Thyroid gland (tissue), 4 donors: ENCODE measurements at places on chromosomes 1 and 21.

DNA sequence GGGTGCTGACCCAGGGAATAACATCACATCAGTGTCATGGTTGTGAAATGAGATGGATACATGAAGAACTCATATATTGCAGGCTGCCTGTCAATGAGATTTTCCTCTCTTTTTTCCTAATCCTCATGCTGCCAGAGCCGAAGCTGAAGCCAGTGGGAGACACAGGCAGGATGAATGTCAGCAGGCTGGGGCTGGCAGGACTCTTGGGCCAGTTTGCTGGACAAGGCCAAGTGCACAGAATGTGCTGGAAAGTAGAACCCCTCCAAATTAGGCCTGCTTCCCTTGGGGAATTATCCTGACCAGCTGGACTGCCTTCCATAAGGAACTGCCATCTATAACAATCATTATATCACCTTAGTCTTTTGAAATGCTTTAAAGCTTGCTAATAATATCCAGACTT lies 31.4 kb downstream of the SLC44A3 start:
- no peak overlapping the region for H3K4me3 ChIP-seq
- DNase-seq = no peak
- no peaks in the 10 kb centered on the region for H3K27me3 ChIP-seq
- H3K27ac ChIP-seq = no peak overlapping the region
- peaks cover 7% of the 10 kb centered on the region for H3K4me1 ChIP-seq
- no peaks in the 10 kb centered on the region for H3K36me3 ChIP-seq

- peaks cover 4% of the 10 kb centered on the region for H3K4me1 ChIP-seq
- H3K36me3 ChIP-seq = no peaks in the 10 kb centered on the region
- no peak for DNase-seq
- H3K27ac ChIP-seq = no peak overlapping the region
- no peaks in the 10 kb centered on the region for H3K27me3 ChIP-seq
- H3K4me3 ChIP-seq = no peak overlapping the region
These were observed 11.5 kb downstream of the SLC9A1 start for GRCh38 chr1:27143401-27143800.

DNA sequence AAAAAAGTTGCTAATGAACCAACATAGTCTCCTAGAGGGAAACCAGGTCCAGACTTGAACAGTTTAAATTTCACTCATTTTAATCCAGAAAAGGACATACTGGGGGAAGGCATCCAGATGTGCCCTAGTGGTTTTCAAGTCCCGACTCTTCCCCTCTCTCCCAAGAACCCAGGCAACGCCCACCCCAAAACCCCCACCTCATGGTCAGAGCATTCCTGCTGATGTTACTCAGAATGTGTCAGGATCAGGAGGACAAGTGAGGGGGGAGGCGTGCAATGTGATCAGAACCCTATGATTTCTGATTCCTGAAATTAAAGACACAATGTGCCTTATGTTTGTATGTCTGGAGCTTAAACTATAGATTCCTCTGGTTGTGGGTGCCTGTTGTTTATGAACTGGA lies 1.6 kb upstream of the CTSK start:
- H3K36me3 ChIP-seq = peaks cover 32% of the 10 kb centered on the region
- H3K4me3 ChIP-seq = no peak overlapping the region
- no peaks in the 10 kb centered on the region for H3K27me3 ChIP-seq

- no peaks in the 10 kb centered on the region for H3K27me3 ChIP-seq
- H3K27ac ChIP-seq = peak overlapping the region; percentile 19
- no peak for DNase-seq
- no peaks in the 10 kb centered on the region for H3K36me3 ChIP-seq
- peaks cover 28% of the 10 kb centered on the region for H3K4me1 ChIP-seq
These were observed 14.7 kb downstream of the TFF2 start for GRCh38 chr21:42336054-42336453.

GRCh38 chr1:30507016-30507312 lies 216.4 kb downstream of the MATN1 start:
- H3K27ac ChIP-seq = no peak overlapping the region
- DNase-seq = no peak
- H3K27me3 ChIP-seq = no peaks in the 10 kb centered on the region
- H3K4me1 ChIP-seq = no peaks in the 10 kb centered on the region
- no peak overlapping the region for H3K4me3 ChIP-seq

DNA sequence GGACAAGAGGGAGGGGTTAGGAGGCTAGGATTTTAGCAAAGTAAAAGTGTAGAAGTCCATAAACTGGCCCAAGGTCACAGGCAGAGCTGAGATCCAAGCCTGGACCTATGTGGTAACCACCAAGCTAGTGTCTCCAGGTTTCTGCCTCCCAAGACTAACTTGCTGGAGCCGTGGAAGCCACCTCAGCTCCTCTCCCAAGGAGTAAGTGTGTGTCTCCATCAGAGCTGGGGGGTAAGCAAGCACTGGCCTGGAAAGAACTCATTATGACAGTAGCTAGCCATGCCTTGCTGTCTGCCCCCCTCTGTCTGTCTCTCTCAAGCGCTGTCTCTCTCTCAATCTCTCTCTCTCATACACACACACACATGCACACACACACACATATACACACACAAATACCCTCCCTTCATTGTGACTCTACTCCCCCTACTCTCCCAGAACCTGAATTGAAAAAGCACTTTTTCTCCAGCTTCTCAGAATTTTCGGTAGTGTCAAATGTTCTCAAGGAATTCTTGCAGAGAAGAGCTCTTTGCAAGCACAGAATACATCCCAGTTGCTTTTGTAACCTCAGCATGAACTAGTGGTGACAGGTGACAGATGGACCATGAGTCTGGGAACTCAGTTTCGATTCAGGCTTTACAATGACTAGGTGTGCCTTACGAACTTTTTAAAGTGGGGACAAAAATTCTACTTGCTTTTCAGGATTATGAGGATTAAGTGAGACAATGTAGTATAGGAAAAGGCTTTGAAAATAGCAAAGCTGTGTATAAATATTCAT lies 238.0 kb upstream of the FGGY start:
- peaks cover 20% of the 10 kb centered on the region for H3K4me1 ChIP-seq
- H3K4me3 ChIP-seq = no peak overlapping the region
- DNase-seq = no peak
- no peaks in the 10 kb centered on the region for H3K36me3 ChIP-seq
- H3K27ac ChIP-seq = no peak overlapping the region
- no peaks in the 10 kb centered on the region for H3K27me3 ChIP-seq

- H3K4me1 ChIP-seq = no peaks in the 10 kb centered on the region
- H3K4me3 ChIP-seq = no peak overlapping the region
- H3K27ac ChIP-seq = no peak overlapping the region
- DNase-seq = no peak
- no peaks in the 10 kb centered on the region for H3K36me3 ChIP-seq
- H3K27me3 ChIP-seq = no peaks in the 10 kb centered on the region
These were observed 157.3 kb downstream of the GRIK3 start for GRCh38 chr1:36876990-36877389.

- H3K27me3 ChIP-seq = no peaks in the 10 kb centered on the region
- no peak overlapping the region for H3K4me3 ChIP-seq
- DNase-seq = no peak
- no peak overlapping the region for H3K27ac ChIP-seq
These were observed 123.7 kb downstream of the MATN1 start for GRCh38 chr1:30599721-30600120.

GRCh38 chr1:206923009-206923960 lies 1.5 kb upstream of the FCMR start:
- no peak overlapping the region for H3K4me3 ChIP-seq
- H3K4me1 ChIP-seq = no peaks in the 10 kb centered on the region
- H3K27ac ChIP-seq = no peak overlapping the region
- DNase-seq = peak; percentile 22

- no peaks in the 10 kb centered on the region for H3K36me3 ChIP-seq
- no peak overlapping the region for H3K4me3 ChIP-seq
- no peak overlapping the region for H3K27ac ChIP-seq
- DNase-seq = no peak
These were observed 26.1 kb downstream of the PROK1 start for GRCh38 chr1:110477041-110477440.

DNA sequence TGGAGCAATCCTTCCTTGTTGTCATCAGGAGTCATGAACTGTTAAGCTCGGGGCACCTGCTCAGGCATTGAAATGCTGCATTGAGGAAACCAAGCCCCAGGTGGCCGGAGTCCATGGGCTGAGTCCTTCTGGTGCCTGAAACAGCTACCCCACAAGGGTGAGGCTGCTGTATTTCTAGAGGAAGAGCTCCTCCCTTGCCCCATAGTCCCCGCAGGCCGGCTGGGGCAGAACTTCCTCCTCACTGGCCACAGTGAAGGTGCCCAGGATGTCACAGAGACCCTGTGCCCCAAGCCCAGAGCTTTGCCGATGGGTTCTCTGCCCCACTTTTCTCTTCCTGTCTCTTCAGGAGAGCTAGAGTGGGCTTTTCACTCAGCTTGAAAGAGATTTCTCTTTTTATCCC lies 80.8 kb upstream of the GCLM start:
- no peaks in the 10 kb centered on the region for H3K36me3 ChIP-seq
- peaks cover 25% of the 10 kb centered on the region for H3K4me1 ChIP-seq
- H3K27ac ChIP-seq = peak overlapping the region; percentile 86
- DNase-seq = peak; percentile 48

DNA sequence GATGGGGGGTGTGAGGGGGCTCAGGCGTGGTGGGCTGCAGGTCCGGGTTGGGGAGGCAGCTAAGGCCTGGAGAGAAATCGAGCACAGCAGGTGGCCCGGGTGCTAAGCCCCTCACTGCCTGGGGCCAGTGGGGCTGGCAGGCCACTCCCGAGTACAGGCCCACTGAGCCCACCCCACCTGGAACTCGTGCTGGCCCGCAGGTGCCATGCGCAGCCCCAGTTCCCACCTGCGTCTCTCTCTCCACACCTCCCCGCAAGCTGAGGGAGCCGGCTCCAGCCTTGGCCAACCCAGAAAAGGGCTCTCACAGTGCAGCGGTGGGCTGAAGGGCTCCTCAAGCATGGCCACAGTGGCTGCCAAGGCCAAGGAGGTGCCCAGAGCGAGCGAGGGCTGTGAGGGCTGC lies 1047.1 kb upstream of the ADGRL4 start:
- H3K27me3 ChIP-seq = no peaks in the 10 kb centered on the region
- H3K27ac ChIP-seq = no peak overlapping the region
- no peak overlapping the region for H3K4me3 ChIP-seq
- no peaks in the 10 kb centered on the region for H3K4me1 ChIP-seq
- H3K36me3 ChIP-seq = no peaks in the 10 kb centered on the region

- no peaks in the 10 kb centered on the region for H3K4me1 ChIP-seq
- H3K4me3 ChIP-seq = no peak overlapping the region
- H3K27me3 ChIP-seq = no peaks in the 10 kb centered on the region
- H3K36me3 ChIP-seq = peaks cover 30% of the 10 kb centered on the region
- DNase-seq = no peak
These were observed 8.0 kb downstream of the C1orf50 start for GRCh38 chr1:42774928-42775526.

GRCh38 chr1:91575909-91576519 lies 75.4 kb downstream of the CDC7 start:
- H3K4me3 ChIP-seq = no peak overlapping the region
- H3K4me1 ChIP-seq = peaks cover 10% of the 10 kb centered on the region
- H3K27ac ChIP-seq = no peak overlapping the region
- no peak for DNase-seq

- H3K27me3 ChIP-seq = no peaks in the 10 kb centered on the region
- peaks cover 40% of the 10 kb centered on the region for H3K4me1 ChIP-seq
- no peaks in the 10 kb centered on the region for H3K36me3 ChIP-seq
These were observed 44.1 kb upstream of the RAB4A start for GRCh38 chr1:229226796-229227195.

GRCh38 chr1:82466891-82467290 lies 666.2 kb downstream of the ADGRL2 start:
- no peak overlapping the region for H3K27ac ChIP-seq
- H3K4me3 ChIP-seq = no peak overlapping the region
- peaks cover 18% of the 10 kb centered on the region for H3K4me1 ChIP-seq
- no peak for DNase-seq

- H3K27ac ChIP-seq = no peak overlapping the region
- no peak overlapping the region for H3K4me3 ChIP-seq
- H3K4me1 ChIP-seq = no peaks in the 10 kb centered on the region
- H3K36me3 ChIP-seq = no peaks in the 10 kb centered on the region
- no peak for DNase-seq
- H3K27me3 ChIP-seq = no peaks in the 10 kb centered on the region
These were observed 28.5 kb upstream of the SDE2 start for GRCh38 chr1:226027538-226028217.

GRCh38 chr1:79100385-79100784 lies 93.9 kb upstream of the ADGRL4 start:
- H3K27me3 ChIP-seq = no peaks in the 10 kb centered on the region
- no peak for DNase-seq
- H3K4me3 ChIP-seq = no peak overlapping the region

- H3K27me3 ChIP-seq = no peaks in the 10 kb centered on the region
- no peak overlapping the region for H3K27ac ChIP-seq
- H3K4me3 ChIP-seq = no peak overlapping the region
- DNase-seq = no peak
- no peaks in the 10 kb centered on the region for H3K36me3 ChIP-seq
These were observed 170.5 kb downstream of the TOMM20 start for GRCh38 chr1:234958066-234958705.

DNA sequence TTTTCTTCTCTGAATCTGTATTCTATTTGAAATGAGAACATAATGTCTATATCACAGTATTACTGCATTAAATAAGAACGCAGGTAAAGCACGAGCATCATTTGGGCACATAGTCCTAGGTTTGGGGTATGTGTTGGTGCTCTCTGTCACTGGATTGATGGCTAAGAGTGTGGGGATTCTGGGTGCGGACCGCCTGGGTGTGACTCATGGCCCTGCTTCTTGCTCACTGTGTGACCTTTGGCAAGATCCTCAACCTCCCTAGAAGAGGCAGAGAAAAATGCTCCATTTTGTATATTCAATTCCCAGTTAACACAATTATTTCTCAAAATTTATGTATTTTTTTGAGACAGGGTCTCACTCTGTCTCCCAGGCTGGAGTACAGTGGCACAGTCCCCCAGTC lies 99.7 kb downstream of the LAMC2 start:
- no peak overlapping the region for H3K27ac ChIP-seq
- no peak for DNase-seq
- peaks cover 38% of the 10 kb centered on the region for H3K4me1 ChIP-seq
- no peak overlapping the region for H3K4me3 ChIP-seq
- no peaks in the 10 kb centered on the region for H3K27me3 ChIP-seq

GRCh38 chr1:104780470-104781078 lies 1030.9 kb downstream of the AMY1C start:
- no peak for DNase-seq
- H3K4me1 ChIP-seq = no peaks in the 10 kb centered on the region
- no peaks in the 10 kb centered on the region for H3K36me3 ChIP-seq
- no peak overlapping the region for H3K27ac ChIP-seq
- no peak overlapping the region for H3K4me3 ChIP-seq
- H3K27me3 ChIP-seq = no peaks in the 10 kb centered on the region

GRCh38 chr1:152461544-152461943 lies 47.5 kb upstream of the CRNN start:
- peak; percentile 37 for DNase-seq
- H3K4me3 ChIP-seq = no peak overlapping the region
- H3K36me3 ChIP-seq = no peaks in the 10 kb centered on the region
- H3K27me3 ChIP-seq = no peaks in the 10 kb centered on the region
- no peaks in the 10 kb centered on the region for H3K4me1 ChIP-seq
- no peak overlapping the region for H3K27ac ChIP-seq

DNA sequence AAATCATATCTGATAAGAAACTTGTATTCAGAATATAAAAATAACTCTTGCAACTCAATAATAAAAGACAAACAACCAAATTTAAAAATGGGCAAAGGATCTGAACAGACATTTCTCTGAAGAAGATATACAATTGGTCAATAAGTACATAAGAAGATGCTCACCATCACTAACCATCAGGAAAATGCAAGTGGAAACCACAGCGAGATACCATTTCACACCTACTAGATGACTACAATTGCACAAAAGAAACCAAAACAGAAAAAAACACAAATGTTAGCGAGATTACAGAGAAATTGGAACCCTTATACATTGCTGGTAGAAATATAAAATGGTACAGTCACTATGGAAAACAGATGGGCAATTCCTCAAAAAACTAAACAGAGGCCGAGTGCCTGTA lies 11.5 kb upstream of the ZNF683 start:
- H3K36me3 ChIP-seq = no peaks in the 10 kb centered on the region
- H3K27ac ChIP-seq = no peak overlapping the region
- H3K4me1 ChIP-seq = no peaks in the 10 kb centered on the region
- H3K27me3 ChIP-seq = no peaks in the 10 kb centered on the region
- no peak overlapping the region for H3K4me3 ChIP-seq
- DNase-seq = no peak
